ENCODE measurements at places on chromosomes 2 and 18.
A peak's percentile ranks its signal among the peaks of the same experiment; 100 is the strongest.

DNA sequence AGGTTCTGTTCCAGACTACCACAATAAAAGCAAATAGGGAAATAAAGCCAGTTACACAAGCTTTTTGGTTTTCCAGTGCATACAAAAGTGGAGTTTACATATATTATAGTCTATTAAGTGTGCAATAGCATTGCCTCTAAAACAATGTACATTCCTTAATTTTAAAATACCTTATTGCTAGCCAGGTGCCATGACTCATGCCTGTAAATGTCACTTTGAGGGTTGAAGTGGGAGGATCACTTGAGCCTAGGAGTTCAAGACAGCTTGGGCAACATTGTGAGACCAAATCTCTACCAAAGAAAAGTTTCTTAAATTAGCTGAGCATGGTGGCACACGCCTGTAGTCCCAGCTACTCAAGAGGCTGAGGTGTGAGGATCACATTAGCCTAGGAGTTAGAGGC, 52.9 kb upstream of the IMP4 start:
- DNase-seq, result peak; percentile 34

GRCh38 chr2:48584551-48584950, 33.1 kb upstream of the GTF2A1L start:
- DNase-seq, result peak; percentile 86

GRCh38 chr2:120307482-120307881, 38.5 kb upstream of the INHBB start:
- peak; percentile 32 for DNase-seq

- DNase-seq, result no peak
These were observed 2.0 kb upstream of the THUMPD2 start for GRCh38 chr2:39780825-39781600.

DNA sequence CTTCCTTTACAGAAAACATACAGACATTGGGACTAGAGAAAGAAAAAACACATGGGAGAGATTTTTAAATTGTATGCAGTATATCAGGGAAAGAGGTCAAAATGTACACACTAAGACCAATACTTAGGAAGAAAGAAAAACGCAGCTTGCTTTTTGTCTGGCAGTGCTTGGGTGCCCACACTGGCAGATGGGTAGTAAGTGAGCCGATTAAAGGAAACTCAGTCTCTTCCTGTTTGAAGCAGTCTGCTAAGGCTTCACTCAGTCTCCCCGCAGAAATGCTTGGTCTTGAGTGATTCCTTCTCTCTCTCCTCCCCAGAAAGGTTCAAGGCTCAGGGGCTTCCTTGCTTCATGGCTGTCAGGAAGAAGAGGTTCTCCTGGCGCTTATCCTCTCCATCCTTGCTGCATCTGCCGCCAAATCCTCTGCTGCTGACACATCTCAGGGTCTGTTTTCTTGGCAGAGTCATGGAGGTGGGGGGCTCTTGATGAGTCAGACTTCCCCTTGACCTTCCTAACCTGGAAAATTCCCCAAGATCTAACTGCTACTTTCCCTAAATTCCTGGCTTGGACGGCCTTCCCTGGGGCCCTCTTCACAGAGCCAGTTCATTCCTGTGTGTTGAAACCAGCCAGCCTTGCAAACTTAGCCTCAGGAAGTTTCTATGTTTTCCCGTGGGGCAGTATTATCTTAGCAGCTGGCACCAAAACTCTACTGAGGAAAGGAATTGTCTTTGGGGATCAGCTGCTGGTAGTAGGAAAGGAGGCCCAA, 10.5 kb upstream of the TMSB10 start:
- peak; percentile 71 for DNase-seq

DNA sequence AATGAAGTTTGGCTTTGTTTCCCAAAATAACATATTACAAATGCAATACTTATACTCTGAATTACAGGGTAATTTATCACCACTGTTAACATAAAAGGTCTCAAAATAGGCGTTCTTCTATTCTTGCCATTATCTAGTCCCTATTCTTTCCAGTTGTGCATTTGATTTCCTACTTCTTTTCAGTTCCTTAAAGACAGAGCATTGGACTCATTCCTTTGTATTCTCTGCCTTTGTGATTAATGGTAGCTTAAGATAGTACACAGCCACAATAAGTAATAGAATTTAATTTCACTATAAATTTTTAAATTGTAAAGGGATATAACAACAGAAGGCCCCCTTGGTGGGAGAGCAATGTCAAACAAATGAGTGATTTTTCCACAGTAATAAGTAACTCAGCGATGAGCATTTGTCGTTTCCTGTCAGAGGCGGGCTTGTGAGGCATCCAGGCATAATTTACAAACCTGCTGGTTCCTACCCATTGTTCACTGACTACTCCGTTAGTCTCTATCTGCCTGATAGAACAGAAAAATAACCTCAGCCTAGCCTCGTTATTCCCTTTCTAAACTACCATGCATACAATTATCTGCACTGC, 456.6 kb upstream of the REG3G start:
- no peak for DNase-seq

GRCh38 chr18:21444465-21445212, 155.9 kb downstream of the ESCO1 start:
- DNase-seq, result peak; percentile 66

DNA sequence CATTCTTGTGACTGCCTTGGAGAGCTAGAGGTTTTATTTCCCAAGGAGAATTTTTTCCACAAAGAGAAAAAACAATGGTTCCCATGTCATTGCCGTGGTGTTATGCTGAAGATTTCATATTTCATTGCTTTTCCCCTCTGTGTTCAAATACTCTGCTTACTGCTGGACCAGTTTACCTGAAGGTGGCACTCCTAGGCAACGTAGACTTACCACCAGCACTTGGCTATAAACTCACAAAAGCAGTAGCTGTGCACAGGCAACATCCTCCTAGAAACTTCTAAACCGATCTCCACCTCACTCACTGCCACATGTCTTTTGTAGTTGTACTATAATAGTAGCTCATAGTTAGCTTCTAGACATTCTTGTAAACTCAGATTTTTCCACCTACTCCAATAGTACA, 1319.7 kb upstream of the CRIM1 start:
- DNase-seq, result no peak

- no peak for DNase-seq
These were observed 27.2 kb downstream of the CDKL4 start for GRCh38 chr2:39216346-39217191.

DNA sequence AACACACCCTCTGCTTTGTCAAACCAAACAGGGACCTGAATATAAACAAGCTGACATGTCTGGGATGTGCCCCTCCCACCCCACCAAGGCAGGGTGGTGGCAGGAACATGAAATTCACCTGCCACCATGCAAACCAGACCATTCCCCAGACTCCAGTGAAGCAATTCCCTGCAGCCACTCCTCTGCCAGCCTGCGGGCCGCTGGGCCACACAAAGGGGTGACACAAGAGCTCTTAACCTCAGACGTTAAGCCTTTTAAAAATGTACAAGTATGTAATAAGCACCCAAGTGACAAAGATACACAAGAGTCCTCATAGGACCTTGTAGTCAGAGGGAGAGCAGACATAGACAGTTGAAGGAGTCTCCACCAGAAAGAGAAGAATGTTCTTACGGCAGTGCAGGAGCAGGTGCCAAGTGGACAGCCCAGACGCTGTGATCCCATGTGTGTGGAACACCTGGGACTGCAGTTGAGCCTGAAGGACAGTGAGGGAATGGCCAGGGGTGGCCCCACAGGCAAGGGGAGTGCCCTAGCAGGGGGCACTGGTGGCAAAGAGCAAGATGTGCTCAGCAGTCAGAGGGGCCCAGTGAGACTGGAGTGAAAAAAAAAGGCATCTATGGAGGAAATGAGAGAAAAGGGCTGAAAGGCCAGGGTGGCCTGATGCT, 36.9 kb downstream of the CRACDL start:
- peak; percentile 63 for DNase-seq

DNA sequence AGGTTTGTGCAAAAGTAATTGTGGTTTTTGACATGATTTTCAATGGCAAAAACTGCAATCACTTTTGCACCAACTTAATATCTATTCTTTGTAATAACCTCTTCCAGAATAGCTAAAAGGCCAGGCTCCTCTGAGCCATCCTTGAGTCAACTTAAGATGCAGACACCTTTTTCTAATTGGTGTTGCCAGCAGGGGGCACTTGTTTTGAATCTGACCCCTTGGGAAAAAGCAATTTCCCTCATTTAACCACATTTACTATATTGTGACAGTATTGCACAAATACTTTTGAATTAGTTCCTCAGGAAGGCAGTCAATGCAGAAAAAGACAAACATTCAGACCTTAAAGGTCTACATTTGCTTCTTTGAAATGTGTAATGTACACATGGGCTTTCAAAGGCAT, 78.6 kb upstream of the GALNT5 start:
- DNase-seq, result no peak

- no peak for DNase-seq
These were observed 242.1 kb downstream of the ALPK2 start for GRCh38 chr18:58386780-58387179.

DNA sequence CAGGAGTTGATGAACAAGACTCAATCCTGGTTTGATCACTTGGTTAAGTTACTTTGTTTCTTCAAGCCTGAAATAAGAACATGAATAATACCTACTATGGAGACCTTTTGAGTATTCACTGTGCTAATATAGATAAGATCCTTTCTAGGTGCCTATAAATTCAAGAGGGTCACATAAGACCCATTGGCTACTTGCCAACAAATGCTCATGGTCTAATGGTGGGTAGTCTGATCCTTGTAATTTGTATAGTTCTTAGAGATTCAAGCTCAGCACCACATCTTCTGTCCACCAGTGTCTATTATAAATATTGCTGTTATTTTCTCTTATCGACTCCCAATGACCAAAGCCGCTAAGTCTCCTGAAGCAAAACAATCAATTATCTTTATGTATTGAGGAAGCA, 27.4 kb upstream of the ACSL3 start:
- DNase-seq, result no peak

- DNase-seq, result no peak
These were observed 86.7 kb downstream of the IRS1 start for GRCh38 chr2:226712941-226713340.

DNA sequence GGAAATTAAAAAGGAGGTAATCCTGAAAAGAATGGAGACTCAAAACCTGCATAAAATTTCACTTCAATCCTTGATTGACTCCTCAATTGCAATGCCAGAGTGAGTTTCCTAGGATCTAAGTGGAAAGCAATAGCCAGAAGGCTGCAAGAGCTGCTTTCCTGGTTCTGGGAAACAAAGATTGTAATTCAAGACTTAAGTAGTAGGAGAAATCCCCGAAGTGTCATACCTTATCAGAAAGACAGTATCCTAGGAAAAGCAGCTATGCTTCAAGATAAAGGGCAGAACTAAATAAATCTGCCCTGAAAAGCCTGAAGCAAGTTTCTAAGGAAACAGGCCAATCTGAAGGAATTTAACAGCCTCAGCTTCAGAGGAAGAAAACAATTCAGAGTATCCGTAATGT, 390.2 kb downstream of the DSC3 start:
- no peak for DNase-seq

DNA sequence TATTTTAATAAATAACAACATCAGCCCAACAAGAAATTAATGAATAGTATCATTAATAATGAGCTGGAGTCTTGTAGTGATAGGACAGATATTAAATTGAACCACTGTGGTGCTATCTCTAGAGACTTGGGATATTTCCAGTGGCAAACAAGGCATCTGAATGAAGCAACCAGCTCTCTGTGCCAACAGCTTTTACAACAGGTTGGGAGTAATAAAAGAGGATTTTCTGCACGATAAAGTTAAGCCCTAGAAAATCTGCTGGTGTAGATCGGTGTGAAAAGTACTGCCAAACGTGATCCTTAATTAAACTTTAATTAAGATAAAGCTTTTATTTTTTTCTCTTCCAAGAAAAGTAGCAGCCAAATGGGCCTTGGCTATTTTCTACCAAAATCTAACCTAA, 385.5 kb downstream of the NR4A2 start:
- no peak for DNase-seq

- no peak for DNase-seq
These were observed 242.7 kb downstream of the LRRTM1 start for GRCh38 chr2:80061881-80062280.

DNA sequence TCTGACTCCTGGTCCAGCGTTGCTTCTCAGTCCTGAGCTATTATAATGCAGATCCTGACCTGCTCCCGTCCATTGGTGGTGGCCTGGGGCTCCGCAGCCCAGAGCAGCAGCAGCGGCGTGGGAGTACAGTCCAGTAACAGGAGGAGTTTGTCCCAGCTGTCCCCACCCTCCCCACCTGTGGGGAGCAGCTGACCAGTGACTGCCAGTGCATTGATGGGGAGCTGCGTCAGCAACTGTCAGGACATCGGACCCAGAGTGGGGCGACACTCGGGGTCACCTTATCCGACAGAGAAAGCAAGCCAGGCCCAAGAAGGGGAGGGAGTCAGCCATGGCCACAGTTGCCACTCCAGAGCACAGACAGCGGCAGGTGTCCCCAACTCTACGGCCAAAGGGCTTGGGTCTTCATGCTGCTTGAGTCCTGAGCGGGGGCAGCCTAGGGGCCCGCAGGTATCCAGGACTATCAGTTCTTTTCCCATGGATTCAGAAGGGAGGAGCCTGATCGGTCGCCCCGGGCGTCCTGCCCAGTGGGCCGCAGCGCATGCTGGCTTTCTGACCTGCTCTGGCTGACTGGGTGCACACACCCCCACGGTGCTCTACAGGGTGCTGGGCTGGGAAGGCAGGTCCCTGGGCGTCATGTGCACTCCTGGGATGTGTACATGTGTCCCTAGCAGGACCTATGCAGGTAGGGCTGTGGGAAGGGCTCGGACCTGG, 29.7 kb downstream of the DNMT3A start:
- DNase-seq, result no peak

GRCh38 chr2:207839575-207839974, 69.9 kb upstream of the FZD5 start:
- DNase-seq, result no peak

- no peak for DNase-seq
These were observed 762.2 kb upstream of the GCFC2 start for GRCh38 chr2:76472946-76473345.

DNA sequence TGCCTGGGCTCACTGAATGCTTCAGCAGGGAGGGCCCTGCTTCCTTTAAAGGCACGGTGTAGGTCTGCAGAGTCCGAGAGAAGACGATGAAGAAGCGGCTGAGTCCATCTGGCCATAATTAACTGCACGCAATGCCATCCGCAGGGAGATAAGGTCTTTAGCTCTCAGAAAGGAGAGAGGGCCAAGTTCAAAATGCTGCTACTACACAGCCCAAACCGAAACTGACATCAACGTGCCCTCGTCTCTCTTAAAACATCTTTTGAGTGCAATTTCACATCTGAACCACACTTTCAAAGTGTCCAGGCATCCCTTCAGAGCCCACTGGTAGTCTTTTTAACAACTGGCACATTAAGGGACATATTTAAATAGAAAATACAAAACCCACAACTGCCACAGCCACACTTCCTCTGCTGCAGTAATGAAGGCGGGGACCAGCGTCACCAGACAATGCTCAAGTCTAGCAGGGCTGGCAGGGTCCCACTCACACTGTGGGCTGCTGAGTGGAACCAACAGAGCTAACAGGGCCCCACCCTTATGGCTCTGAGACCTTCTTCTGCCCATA, 35.8 kb downstream of the ST3GAL5 start:
- no peak for DNase-seq

GRCh38 chr2:85913884-85914881, 25.4 kb upstream of the ST3GAL5 start:
- no peak for DNase-seq

- DNase-seq, result no peak
These were observed 268.1 kb upstream of the CXCR4 start for GRCh38 chr2:136386046-136386445.

Measured in trophoblast cell (in vitro differentiated cells and primary cell).